HuH-7.5 (cell line): ENCODE measurements at places on chromosomes 11 and 22.

- no peak for DNase-seq
These were observed 82.3 kb downstream of the PDE2A start for GRCh38 chr11:72591785-72592502.

DNA sequence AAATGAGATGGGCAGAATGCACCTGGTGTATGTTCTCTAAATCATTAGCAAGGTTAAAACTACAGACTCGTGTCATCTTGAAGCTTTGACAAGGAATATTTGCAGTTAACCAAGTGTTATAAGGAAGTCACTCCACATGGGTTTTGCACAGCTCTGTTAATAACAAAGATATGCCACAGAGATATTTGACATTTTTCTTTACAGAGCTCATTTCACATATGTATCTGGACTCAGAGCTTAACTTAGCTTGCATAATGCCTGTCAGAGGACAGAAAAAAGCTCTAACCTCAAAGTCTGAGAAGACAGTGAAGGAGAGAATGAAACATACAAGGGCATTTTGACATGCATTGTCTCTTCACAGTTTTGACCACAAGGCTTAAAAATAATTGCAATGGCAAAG lies 105.5 kb downstream of the C11orf87 start:
- DNase-seq: no peak

- DNase-seq: no peak
These were observed 29.9 kb downstream of the SYN3 start for GRCh38 chr22:33028234-33028633.

- DNase-seq: no peak
These were observed 67.2 kb upstream of the OLFML1 start for GRCh38 chr11:7418061-7418460.
